Heart left ventricle (tissue), 16 donors: ENCODE measurements at places on chromosomes 16 and 17. TPM values are rescaled to one million over a fixed set of nuclear protein-coding genes. Genes with fewer than 3 reads are reported as not detected.

DNA sequence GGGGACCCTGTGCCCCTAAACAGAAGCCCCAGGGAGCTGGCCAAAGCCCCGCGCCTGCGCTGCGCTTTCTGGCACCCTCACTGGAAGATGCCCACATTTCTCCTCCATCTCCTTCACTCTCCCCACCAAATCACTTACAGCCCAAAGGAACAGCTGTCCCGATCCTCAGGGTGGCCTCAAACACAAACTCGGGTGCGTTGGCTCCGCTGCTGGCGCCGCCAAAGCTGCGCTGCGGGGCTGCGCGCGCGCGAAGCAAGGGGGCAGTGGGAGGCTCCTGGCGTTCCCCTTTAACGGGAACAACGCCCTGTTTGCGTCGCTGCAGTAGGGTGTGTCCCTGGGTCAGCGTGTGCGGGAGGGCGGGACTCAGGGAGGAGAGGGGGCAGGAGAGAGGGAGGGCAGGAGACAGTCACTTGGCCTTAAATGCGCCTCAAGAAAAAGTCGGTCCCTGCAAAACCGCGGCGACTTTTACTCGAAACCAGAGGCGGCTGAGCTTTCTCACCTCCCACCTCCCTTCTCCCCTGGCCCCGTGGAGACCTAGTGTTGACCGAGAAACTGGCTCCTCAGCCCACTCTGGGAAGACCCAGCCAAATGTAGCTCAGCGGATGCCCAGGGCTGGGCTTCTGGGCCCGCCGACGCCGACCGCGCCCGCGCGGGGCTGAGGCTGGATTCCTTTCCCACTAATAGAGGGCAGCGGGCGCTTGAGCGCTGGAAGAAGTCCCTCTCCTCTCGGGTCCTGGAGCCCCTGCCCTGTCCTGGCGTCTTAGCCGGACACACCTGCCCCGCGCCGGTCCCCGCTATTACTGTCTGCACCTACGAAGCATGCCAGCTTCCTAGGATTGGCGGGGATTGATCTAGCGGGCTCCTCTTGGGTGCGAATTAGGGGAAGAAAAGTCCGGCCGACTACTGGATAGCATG, 2.6 kb downstream of the PMP22 start:
- peaks cover 14% of the 10 kb centered on the region for H3K36me3 ChIP-seq
- H3K27me3 ChIP-seq, result no peaks in the 10 kb centered on the region
- peak overlapping the region; percentile 97 for H3K27ac ChIP-seq
- peak; percentile 93 for DNase-seq
- peak overlapping the region; percentile 71 for H3K4me3 ChIP-seq

GRCh38 chr16:88526906-88527185, 43.4 kb upstream of the ZC3H18 start:
- no peak for DNase-seq
- no peaks in the 10 kb centered on the region for H3K36me3 ChIP-seq
- H3K4me1 ChIP-seq, result no peaks in the 10 kb centered on the region
- no peak overlapping the region for H3K4me3 ChIP-seq

GRCh38 chr16:89080196-89080853, 13.3 kb upstream of the ACSF3 start:
- H3K36me3 ChIP-seq, result no peaks in the 10 kb centered on the region
- no peak for DNase-seq
- no peaks in the 10 kb centered on the region for H3K4me1 ChIP-seq

DNA sequence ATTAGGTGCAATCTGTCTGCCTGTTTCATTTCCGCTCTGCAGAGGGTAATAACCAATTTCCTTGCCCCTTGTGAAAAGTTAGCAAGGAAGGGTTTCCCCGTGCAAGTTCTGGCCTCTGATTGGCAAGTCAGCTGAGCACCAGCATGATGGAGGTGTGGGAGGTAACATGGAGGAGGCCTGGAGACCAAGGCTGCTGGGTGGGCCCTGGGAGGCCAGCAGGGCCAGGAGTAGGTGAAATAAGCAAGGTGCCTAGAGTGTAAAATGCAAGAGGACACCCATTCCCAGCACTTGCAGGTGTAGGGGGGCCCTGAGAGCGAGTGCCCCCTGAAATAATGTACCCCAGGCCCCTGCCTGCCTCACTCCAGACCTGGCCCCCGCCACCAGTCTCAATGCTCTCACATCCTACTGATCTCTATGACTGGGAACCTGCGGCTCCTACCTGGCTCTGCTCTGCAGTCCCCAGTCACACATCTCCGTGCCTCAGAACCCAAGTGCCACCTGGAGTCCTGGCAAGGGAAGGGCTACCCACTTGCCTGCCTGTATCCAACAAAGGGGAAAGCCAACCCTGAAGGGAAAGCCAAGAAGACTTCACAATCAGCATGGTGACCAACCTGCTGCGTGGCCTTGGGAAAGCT, 116.2 kb downstream of the C16orf78 start:
- no peak overlapping the region for H3K27ac ChIP-seq
- H3K27me3 ChIP-seq, result no peaks in the 10 kb centered on the region
- no peaks in the 10 kb centered on the region for H3K36me3 ChIP-seq
- peaks cover 13% of the 10 kb centered on the region for H3K4me1 ChIP-seq
- no peak overlapping the region for H3K4me3 ChIP-seq
- no peak for DNase-seq

GRCh38 chr17:78252111-78252634, 20.7 kb downstream of the TMEM235 start:
- DNase-seq, result no peak
- no peaks in the 10 kb centered on the region for H3K27me3 ChIP-seq
- no peaks in the 10 kb centered on the region for H3K36me3 ChIP-seq
- no peak overlapping the region for H3K27ac ChIP-seq

DNA sequence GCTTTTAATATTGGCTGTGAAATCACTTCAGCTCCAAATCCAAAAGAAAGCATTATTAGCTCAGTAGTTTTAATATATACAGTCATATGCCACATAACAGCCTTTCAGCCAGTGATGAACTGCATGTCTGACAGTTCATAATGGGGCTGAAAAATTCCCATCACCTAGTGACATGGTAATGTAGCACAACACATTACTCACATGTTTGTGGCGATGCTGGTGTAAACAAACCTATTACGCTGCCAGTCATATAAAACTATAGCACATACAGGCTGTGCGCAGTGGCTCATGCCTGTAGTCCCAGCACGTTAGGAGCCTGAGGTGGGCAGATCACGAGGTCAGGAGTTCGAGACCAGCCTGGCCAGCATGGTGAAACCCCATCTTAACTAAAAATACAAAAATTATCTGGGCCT, 92.2 kb downstream of the TUBD1 start:
- H3K4me3 ChIP-seq, result no peak overlapping the region
- DNase-seq, result no peak
- H3K27me3 ChIP-seq, result no peaks in the 10 kb centered on the region
- no peaks in the 10 kb centered on the region for H3K36me3 ChIP-seq

DNA sequence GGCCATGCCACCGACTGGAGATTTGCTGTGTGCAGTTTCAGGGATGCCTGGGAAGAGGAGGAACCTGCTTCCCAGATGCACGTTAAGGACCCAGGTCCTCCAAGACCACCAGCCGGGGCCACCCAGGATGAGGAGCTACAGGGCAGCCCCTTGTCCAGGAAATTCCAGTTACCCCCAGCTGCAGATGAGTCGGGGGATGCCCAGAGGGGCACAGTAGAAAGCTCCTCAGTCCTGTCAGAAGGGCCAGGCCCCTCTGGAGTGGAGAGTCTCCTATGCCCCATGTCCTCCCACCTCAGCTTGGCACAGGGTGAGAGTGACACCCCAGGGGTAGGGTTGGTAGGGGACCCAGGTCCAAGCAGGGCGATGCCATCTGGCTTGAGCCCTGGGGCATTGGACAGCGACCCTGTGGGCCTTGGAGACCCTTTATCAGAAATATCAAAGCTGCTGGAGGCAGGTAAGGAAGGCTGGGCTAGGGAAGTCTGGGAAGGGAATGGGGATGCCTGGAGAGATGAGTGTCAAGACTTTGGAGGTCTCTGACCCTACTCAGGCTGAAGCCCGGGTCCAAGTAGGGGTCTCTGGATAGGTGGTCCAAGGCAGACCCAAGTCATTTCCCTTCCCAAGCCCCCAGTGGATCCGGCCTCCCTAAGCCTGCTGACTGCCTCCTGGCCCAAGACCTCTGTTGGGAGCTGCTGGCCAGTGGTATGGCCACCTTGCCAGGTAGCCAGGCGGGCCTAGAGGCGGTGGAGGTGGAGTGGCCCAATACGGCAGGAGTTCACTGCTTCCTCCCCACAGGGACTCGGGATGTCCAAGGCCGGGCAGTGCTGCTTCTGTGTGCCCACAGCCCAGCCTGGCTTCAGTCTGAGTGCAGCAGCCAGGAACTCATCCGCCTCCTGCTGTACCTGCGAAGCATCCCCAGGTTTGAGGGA, 1.0 kb downstream of the PLEKHG4 start:
- H3K27me3 ChIP-seq, result no peaks in the 10 kb centered on the region
- DNase-seq, result no peak
- H3K27ac ChIP-seq, result no peak overlapping the region
- H3K4me3 ChIP-seq, result no peak overlapping the region
- peaks cover 13% of the 10 kb centered on the region for H3K4me1 ChIP-seq

DNA sequence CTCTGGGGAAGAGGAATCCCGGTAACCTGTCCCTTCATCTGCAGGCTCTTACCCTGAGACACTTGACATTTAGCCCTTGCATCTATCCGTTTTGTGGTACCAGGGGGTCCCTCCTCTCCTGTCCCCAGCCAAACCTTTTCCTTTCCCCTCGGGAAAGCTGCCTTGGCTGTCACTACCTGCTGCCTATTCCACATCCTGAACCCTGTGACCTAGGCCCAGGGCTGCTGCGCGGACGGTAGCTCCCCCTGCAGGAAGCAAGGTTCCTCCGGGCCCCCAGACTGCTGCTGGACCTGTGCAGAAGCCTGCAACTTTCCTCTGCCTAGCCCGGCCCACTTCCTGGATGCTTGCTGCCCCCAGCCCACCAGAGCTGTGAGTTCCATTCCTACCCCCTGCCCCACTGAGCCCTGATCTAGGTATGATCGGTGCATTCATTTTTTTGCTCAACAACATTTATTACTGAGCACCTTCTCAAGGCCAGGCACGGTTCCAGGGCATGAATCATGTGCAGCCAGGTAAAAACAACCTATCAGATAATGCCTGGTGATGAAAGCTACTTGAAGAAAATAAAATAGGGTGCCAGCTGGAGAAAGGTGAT, 10.5 kb upstream of the ALDOA start:
- H3K27ac ChIP-seq, result no peak overlapping the region
- H3K4me1 ChIP-seq, result peaks cover 16% of the 10 kb centered on the region
- H3K4me3 ChIP-seq, result no peak overlapping the region
- H3K27me3 ChIP-seq, result no peaks in the 10 kb centered on the region

GRCh38 chr17:71117466-71117865, 948.1 kb downstream of the KCNJ2 start:
- no peak overlapping the region for H3K4me3 ChIP-seq
- DNase-seq, result no peak
- H3K27me3 ChIP-seq, result no peaks in the 10 kb centered on the region
- H3K4me1 ChIP-seq, result no peaks in the 10 kb centered on the region

DNA sequence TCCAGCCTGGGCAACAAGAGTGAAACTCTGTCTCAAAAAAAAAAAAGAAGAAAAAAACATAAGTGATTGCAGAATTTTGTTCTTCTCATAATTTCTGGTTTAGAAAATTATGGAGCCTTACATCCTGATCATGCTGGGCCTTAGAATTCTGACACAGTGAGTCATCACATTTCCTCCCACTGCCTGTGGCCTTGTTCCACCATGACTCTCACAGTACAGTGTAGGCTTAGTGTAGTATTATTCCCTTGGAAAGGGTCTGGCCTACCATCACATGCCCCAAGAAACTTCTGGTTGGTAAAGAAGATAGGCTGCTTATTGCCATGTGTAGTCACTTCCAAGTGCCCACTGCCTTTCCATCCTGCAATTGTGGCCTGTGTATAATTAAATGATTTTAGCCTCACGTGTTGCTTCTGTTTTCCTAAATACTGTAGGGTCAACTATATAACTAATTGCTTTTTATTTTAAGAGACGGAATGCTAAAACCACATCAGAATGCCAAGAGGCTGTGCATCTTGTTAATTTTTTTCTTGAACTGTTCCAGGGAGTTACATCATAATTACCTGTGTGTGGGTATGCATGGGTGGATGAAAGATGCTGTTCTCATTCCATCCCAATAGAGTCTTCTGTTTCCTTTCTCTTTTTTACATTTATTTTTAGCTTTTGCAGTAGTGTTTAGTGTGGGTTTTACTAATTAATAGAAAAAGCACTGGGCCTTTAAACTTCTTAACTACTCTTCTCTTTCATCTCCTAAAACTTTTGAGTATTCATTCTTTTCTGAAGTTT, 25.9 kb downstream of the OGFOD1 start:
- H3K36me3 ChIP-seq, result peaks cover 100% of the 10 kb centered on the region
- no peaks in the 10 kb centered on the region for H3K4me1 ChIP-seq
- no peaks in the 10 kb centered on the region for H3K27me3 ChIP-seq
- no peak overlapping the region for H3K27ac ChIP-seq

DNA sequence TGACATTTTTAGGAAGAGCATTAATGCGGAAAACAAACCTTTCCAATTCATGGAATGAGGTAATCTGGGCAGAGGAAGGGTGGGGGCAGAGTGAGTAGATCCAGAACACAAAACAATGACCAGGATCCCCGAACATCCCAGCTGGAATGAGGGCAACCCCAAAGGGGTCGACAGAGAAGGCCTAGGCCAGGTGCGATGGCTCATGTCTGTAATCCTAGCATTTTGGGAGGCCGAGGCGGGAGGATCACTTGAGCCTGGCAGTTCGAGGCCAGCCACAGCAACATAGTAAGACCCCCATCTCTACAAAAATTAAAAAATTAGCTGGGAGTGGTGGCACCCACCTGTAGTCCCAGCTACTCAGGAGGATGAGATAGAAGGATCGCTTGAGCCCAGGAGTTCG, 64.7 kb downstream of the ZFHX3 start:
- H3K27me3 ChIP-seq, result no peaks in the 10 kb centered on the region
- no peak for DNase-seq
- no peak overlapping the region for H3K4me3 ChIP-seq
- peaks cover 42% of the 10 kb centered on the region for H3K4me1 ChIP-seq
- no peaks in the 10 kb centered on the region for H3K36me3 ChIP-seq

- H3K4me3 ChIP-seq, result peak overlapping the region; percentile 79
- no peak for DNase-seq
- no peaks in the 10 kb centered on the region for H3K27me3 ChIP-seq
- H3K27ac ChIP-seq, result peak overlapping the region; percentile 52
- no peaks in the 10 kb centered on the region for H3K36me3 ChIP-seq
Observed at GRCh38 chr16:81445143-81445961, 744 bp downstream of the CMIP start.

GRCh38 chr17:51683291-51683690, 422.9 kb downstream of the UTP18 start:
- H3K27me3 ChIP-seq, result no peaks in the 10 kb centered on the region
- H3K27ac ChIP-seq, result no peak overlapping the region
- H3K4me1 ChIP-seq, result no peaks in the 10 kb centered on the region
- DNase-seq, result no peak
- no peaks in the 10 kb centered on the region for H3K36me3 ChIP-seq
- no peak overlapping the region for H3K4me3 ChIP-seq

GRCh38 chr16:89667633-89668032, 10.0 kb downstream of the SPATA33 start:
- H3K4me3 ChIP-seq, result no peak overlapping the region
- no peak overlapping the region for H3K27ac ChIP-seq
- H3K4me1 ChIP-seq, result no peaks in the 10 kb centered on the region
- peaks cover 7% of the 10 kb centered on the region for H3K36me3 ChIP-seq
- DNase-seq, result no peak

The SEPTIN12 gene
- not detected for total RNA-seq

The CDH11 gene
- total RNA-seq, result 28.4 TPM

The GPR142 gene
- not detected for total RNA-seq

The BBS2 gene
- 76.2 TPM for total RNA-seq

The AP2B1 gene
- 67.1 TPM for total RNA-seq
